Stimulated activated CD4-positive, alpha-beta T cell treated with anti-CD3 and anti-CD28 coated beads, TNF-alpha, amount 100 ng/mL, for 1 hour (primary cell): ENCODE measurements at places on chromosomes 6 and 20.
A peak's percentile ranks its signal among the peaks of the same experiment; 100 is the strongest.

DNA sequence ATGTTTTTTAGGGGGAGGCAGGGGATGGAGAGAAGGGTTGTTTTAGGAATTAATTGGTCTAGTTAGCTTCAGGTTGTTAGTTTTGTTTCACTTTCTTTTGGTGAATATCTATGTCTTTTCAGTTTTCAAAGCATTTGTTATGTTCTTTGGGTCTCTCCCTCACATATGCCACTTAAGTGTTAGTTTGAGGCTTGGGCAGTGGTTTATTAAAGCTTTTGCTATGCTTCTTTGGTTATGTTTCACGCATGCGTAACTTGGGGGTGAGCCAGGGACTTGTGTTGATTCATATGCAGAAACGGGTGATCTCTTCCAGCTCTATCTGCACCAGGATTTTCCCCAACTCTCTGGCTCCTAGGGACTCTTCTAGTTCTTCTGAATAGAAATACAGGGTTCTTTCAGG is 11.4 kb upstream of the MMS22L start:
- no peak for DNase-seq

DNA sequence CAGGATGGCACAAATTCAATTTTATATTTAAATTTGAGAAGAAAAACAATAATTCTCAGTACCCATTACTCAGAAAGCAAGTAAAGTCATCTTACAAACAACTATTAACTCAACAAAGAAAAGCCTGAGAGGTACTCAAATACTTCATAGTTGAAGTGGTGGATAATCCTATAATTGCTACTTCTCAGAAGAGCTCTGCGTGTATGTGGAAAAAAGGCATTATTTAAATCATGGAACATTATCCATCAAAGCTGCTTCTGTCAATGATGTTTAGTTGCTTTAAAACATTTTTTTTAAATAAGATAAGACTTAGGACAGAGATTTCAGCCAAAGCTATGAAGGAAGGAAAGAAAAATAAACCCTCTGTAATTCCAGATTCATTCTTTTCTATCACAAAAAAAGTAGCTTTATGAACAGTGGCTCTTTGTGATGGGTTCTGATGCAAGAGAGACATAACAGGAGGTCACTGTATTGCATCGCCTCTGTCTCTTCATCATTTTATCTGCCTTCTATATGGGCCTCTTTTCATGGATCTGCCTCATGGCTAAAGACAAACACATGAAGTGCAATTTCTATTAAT is 367.9 kb upstream of the SLC35B3 start:
- DNase-seq, result no peak

DNA sequence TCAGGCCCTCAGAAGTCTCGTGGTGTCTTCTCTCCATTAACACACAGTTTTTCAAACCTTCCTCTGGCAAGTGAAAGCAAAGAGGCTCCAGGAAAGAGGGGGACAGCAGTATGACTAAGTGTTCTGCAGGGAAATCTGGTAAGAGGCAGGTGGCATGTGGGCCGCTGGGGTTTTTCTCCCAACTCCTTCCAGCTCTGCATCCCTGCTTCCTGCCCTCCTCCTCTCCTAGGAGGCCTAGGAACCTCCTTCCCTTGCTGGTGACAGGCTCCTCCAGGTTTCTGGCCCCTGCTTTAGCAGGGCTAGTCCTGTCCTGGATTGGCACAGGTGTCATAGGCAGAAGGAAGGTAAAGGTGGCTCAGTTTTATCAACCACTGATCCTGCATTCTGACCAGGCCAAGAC is 7.6 kb upstream of the ITCH start:
- DNase-seq, result no peak

DNA sequence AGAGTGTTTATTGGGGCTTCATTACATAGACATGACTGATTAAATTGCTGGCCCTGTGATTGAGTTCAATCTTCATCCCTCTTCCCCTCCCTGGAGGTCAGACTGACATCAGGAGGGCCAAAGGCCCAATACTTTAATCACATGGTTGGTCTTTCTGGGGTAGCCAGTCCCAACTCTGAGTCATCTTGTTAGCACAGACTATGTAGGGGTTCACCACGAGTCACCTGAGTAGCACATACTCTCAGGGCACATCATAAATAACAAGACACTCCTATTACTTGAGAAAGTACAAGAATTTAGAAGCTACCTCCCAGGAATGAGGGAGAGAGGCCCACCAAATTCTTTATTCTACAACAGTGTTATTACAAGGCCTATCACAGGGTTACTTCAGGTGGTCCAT is 11.3 kb downstream of the GINS1 start:
- no peak for DNase-seq

GRCh38 chr6:135909737-135910387 is 58.4 kb downstream of the PDE7B start:
- DNase-seq, result peak; percentile 25

DNA sequence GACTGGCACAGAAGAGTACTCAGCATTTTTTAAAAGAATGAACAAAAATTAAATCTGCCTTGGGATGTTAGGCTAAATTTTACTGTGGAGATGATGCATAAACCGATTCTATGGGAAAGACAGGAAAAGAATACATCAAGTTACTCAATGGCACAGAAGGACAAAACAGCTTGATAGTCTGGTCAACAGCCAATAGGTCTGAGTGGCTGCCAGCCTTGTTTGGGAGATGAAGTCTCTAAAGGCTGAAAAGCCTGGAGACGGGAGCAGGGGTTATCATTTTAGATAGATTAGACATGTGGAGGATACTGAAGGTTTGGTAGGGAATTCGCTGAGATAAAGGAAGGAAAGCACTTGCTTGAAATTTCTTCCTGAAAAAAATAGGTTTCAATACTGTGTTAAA is 56.3 kb upstream of the LAMA2 start:
- DNase-seq, result no peak

- DNase-seq, result no peak
Measured at GRCh38 chr20:23244916-23245552, 105.6 kb upstream of the NXT1 start.
